ENCODE measurements at places on chromosomes 5 and 9.

DNA sequence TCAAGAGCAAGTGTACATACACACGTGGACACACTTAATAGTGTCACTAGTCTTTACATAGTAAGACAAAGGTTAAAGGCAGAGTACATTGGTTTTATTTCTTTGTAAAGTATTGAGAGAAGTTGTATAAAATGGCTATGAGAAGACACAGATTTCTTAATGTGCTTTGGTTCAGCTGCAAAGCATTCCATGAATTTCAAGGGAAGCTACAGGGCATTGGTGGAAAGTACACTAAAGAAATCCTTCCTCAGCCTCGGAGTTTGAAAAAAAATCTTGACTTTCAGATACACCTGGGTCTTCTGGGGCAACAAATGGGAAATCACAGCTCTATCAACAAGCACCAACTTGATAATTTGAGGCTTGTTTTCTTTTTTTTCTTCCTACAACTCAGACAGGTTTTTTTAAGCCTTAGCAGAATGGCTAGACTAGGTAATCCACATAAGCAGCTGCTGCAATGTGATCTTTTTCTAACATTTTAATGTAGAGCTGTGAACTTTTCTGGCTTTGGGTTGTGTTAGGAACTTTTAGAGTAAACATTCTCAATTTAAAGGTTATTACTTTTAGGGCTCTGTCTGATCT is 140.4 kb upstream of the FST start:
- no peak for DNase-seq

- DNase-seq: no peak
These were observed 17.9 kb upstream of the GFPT2 start for GRCh38 chr5:180370861-180371641.

GRCh38 chr5:155919126-155919525 is 407.8 kb upstream of the SGCD start:
- no peak for DNase-seq

GRCh38 chr5:32503261-32503660 is 58.7 kb upstream of the ZFR start:
- DNase-seq: no peak

GRCh38 chr5:167582886-167583285 is 708.6 kb upstream of the WWC1 start:
- DNase-seq: no peak

GRCh38 chr5:17243287-17244063 is 26.0 kb downstream of the BASP1 start:
- DNase-seq: no peak

DNA sequence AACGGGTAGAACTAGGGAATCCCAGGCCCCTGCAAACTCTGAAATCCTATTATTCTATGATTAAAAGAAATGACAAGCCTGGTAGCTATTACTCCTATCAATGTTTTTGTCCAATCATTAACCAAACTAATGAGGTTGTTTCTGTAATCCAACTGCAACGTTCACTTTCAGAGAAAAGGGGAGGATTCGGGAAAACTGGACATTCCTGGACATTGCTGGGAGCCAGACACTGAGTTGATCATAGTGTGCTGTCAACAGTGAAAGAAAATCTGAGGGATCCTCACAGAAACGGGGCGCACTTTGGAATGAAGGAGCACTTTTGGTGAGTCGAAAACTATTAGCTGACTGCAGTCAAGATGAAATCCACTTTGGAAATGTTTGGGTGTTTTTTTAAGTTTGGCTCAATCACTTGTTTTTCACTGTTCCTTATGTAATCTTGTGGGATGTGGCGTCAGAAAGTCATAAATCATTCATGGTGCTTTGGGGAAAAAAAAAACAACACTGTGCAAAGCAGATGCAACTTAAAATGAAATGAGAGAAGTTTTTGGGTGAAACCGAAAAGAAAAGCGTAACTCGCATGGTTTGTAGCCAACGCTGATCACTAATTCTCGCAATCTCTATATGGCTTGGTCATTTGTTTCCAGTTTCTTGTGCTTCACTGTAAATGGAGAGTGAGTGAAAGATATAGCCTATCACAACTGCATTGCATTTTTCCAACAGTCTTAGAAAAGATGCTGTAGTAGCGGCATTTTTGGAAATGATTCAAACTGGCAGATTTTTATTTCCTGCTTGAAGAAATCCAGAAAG is 51.2 kb upstream of the ADRA1B start:
- DNase-seq: no peak

GRCh38 chr5:140992828-140993227 is 26.6 kb downstream of the PCDHAC2 start:
- no peak for DNase-seq

- DNase-seq: no peak
These were observed 291.9 kb downstream of the NFIB start for GRCh38 chr9:14021871-14022525.

GRCh38 chr9:68597362-68597997 is 56.8 kb upstream of the TMEM252 start:
- no peak for DNase-seq

- DNase-seq: no peak
These were observed 384.3 kb upstream of the RFX3 start for GRCh38 chr9:3909966-3910650.

DNA sequence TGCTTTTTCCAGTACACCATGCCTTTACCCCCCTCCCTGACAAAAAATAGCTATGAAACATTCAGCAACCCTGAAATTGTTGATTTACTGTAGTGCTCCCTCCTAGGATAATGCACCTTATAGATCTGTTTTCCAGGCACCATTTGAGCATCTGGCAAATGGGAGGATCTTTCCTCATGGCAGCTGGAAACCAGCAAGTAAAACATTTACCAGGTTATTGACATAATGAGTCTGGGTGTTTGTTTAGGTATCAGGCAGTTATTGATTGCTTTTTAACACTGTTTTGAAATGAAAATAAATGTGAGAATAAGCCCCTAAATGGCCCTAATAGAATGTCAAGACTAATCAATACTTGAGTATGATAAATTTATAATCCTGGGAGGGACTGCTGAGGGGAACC is 57.3 kb upstream of the KLF4 start:
- no peak for DNase-seq

DNA sequence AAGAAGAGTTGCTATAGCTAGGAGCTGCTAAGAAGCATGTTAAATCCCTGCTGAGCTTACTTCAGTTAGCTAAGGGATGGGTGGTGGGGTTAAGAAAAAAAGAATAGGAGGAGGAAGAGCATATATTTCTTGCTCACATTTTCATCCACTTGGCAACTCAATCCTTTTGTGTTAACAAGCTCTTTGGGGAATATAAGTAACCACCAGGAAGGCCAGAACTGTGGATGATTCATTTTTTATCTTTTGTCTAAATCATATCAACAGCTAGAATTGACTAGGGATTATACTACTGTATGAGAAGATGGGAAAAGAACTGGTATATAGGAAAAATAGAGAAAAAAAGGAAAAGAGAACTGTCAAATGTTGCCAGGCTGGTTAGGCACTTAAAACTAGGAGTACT is 555.3 kb upstream of the ARRDC3 start:
- DNase-seq: no peak

GRCh38 chr5:147859962-147860640 is 18.4 kb upstream of the SCGB3A2 start:
- DNase-seq: no peak

DNA sequence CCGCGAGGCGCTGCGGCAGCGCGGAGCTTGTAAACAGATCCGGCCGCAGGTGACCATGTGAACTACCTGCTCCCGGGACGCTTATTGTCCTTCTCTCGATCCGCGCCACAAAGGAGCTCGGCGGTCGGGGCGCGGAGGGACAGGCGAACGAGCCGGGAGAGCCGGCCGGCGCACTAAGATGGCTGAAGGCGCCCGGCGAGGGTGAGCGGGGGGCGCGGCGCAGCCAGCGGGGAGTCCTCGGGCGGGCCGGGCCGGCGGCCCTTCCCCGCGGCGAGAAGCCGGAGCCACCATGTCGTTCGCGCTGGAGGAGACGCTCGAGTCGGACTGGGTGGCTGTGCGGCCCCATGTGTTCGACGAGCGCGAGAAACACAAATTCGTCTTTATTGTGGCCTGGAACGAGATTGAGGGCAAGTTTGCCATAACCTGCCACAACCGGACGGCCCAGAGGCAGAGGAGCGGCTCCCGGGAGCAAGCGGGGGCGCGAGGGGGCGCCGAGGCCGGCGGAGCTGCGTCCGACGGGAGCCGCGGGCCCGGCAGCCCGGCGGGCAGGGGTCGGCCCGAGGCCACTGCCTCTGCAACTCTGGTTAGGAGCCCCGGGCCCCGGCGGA is 535 bp downstream of the JMY start:
- no peak for DNase-seq

DNA sequence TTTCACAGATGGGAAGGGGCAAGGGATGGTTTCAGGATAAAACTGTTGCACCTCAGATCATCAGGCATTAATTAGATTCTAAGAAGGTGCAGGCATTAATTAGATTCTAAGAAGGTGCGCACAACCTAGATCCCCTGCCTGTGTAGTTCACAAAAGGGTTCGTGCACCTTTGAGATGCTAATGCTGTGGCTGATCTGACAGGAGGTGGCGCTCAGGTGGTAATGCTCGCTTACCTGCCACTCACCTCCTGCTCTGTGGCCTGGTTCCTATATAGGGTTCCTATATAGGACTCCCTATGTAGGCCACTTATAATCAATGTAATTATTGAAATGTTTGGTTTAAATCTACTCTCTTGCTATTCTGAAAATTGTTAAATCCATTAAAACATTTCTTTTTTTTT is 171.0 kb downstream of the MSX2 start:
- DNase-seq: no peak

DNA sequence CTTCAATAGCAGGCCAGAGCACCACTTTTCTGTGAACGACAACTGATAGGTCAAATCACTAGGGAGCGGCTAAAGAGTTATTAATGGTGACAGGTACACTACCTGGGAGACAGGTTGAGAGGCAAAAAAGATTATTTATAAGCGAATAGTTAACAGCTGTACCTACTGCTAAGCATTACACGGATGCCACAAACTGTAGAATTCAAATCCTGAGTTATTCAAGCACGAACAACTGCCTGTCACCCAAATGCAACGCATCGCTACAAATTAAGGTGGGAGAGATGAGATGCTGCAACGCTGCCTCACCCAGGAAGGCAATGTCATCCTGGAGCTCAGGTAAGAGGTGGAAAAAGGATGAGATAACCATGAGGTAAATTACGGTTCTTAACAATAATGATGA is 342.9 kb downstream of the BNC2 start:
- DNase-seq: no peak

GRCh38 chr9:419571-420171 is 205.0 kb downstream of the DOCK8 start:
- DNase-seq: no peak

- no peak for DNase-seq
These were observed 310.8 kb downstream of the CDH12 start for GRCh38 chr5:22542340-22542739.

GRCh38 chr5:59245198-59245597 is 648.3 kb downstream of the PDE4D start:
- no peak for DNase-seq

DNA sequence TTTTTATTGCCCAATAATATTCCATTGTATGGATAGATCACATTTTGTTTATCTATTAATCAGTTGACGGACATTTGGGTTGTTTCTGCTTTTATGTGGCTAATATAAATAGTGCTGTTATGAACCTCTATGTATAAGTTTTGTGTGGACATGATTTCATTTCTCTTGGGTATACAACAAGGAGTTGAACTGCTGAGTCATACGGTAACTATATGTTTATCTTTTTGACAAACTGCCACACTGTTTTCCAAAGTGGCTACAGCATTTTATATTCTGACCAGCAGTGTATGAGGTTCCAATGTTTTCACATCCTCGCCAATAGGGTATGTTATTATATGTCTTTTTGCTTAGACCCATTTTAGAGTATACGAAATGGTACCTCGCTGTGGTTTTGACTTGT is 264.3 kb downstream of the RFX3 start:
- no peak for DNase-seq

- DNase-seq: no peak
These were observed 79.3 kb upstream of the MAP3K1 start for GRCh38 chr5:56735849-56736641.

- DNase-seq: no peak
These were observed 61.7 kb upstream of the IFNK start for GRCh38 chr9:27462434-27462833.

DNA sequence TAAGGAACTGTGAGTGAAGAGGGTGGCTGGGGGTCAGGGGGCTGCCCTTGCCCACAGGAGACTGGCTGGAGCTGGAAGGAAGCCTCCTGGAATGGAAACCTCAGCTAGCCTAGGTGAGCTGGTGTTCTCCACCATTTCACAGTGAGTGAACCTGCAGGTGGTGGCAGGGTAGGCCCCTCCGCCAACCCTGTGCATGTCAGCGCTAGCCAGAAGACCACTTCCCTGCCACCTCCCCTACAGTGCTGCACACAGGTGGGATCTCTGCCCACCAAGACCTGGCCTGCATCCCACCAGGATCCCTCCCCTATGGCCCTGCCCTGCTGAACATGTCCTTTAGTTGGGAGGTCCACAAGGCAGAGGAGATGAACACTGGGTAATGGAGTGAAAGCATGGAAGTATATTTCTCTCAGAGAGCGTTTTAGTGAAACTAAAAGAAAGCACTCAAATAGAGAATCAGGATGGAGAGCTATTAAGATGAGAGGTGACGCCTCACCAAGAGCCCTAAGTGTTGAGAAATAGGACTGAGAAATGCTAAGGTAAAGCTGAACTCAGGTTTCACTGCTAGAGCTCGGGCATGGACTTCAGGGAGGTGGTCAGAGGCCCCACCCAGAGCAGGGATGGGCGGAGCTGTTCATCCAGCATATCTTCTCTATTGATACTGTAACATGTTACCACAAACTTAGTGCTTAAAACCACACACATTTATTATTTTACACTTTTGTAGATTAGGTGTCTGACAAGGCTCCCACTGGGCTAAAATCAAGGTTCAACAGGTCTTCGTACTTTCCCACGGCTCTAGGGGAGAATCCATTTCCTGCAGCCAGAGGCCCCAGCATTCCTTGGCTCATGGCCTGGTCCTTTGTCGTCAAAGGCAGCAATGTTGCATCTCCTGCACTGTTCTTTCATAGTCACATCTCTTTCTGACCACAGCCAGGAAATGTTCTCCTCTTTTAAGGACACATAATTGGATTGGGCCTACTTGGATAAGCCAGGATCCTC is 83.2 kb downstream of the DIRAS2 start:
- no peak for DNase-seq

DNA sequence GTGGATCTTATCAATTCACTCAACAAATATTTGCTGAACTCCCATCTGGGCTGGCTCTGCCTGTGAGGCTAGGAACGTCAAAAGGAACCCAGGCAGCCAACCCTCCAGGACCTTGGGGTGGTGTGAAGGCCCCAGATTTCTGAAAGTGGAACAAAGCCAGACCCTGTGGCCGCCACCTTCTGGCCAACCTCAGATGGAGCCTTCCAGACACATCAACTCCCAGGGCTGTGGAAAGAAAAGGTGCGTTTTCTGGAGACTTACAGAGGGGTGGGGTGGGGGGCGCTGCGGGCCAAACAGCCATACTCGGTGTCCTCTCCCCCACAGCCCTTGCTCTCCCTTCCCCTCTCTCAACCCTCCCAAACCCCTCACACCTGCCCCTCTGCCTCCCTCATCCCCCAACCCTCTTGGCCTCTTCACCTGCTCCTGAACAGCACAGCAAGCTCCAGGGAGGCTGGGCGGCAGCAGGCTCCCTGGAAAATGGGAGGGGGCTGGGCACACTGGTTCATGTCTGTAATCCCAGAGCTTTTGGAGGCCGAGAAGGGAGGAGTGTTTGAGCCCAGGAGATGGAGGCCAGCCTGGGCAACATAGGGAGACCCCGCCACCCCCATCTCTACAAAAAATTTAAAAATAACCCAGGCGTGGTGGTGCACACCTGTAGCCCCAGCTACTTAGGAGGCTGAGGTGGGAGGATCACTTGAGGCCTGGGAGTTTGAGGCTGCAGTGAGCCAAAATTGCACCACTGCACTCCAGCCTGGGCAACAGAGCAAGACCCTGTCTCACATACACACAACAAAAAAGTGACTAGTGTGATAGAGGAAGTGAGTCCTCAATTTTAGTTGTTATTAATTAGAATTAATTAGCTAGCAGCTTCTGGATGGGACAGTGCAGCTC is 45.0 kb upstream of the PRRC2B start:
- DNase-seq: no peak

All from stimulated activated CD8-positive, alpha-beta memory T cell treated with anti-CD3 and anti-CD28 coated beads, Interleukin-4, amount 100 ng/mL, for 1 hour (primary cell).